ENCODE measurements at places on chromosomes 1 and 21. TPM values are rescaled to one million over a fixed set of nuclear protein-coding genes. Genes with fewer than 3 reads are reported as not detected.

GRCh38 chr1:227417756-227418480 is 99.6 kb upstream of the CDC42BPA start:
- DNase-seq = no peak

- no peak for DNase-seq
Measured at GRCh38 chr1:194174528-194174927, 988.1 kb upstream of the B3GALT2 start.

DNA sequence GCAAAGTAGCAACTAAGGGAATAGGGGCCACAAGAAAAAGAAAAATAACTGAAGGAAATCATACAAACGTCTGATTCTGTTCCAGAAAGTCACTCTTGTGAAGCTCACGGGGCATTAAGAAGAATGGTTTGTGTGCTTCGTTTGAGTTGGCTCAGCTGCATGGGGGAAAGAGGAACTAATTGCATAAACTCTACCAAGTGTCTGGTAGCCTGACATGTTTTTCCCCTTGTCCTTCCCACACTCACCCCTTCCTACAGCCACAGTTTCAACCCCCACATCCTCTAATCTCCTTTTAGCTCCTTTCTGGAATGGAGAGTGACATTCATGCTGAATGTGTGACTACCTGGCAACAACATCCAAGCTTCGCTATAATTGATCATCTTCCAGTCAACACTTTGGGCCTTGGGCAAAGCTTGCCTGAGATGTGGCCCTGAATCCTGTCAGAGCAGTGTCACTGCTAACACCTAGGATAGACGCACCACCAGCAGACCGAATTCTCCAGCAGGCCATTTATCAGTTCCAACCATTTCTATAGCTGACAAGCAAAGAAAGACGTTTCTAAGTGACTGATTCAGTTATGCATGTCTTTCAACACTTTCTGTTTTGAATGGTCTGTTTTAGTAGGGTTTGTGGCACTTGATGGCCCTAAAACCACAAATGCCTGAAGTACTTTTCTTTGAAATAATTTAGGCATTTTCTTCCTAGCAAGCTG is 439.6 kb downstream of the TTLL7 start:
- DNase-seq = no peak

DNA sequence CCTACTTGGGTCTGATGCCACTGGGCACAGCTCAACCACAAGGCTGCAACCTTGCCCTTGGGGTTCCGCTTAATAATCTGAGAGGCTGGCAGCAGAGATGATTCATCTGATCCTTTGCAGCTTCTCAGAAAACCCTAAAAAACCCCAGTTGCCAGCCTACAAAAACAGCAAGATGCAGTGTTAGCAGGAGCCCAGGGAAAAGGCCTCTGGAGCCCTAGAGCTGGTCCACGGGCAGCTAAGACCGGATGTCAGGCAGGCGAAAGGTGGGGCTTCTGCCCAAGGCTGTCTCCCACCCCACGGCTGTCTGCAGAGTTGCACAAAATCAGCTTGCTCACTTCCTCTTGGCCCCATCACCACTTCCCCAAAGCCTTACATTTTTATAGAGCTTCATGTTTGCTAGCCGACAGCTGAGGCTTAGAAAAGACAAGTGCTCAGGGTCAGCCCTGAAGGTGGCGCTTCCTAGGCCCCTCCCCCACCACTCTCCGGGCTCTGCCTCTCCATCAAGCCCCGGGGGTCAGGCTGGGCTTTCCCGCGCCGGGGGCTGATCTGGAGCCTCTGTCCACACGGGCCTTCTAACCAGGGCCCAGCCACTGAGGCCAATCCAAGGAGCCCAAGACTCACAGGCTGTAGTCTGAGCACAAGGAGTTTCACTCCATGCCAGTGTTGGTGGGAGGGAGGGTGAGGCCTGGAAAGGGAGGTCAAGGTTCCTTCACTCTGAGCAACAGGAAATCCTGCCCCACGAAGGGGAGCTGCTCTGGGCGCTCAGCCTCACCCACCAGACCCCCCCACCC is 4.2 kb upstream of the ADORA3 start:
- no peak for DNase-seq

DNA sequence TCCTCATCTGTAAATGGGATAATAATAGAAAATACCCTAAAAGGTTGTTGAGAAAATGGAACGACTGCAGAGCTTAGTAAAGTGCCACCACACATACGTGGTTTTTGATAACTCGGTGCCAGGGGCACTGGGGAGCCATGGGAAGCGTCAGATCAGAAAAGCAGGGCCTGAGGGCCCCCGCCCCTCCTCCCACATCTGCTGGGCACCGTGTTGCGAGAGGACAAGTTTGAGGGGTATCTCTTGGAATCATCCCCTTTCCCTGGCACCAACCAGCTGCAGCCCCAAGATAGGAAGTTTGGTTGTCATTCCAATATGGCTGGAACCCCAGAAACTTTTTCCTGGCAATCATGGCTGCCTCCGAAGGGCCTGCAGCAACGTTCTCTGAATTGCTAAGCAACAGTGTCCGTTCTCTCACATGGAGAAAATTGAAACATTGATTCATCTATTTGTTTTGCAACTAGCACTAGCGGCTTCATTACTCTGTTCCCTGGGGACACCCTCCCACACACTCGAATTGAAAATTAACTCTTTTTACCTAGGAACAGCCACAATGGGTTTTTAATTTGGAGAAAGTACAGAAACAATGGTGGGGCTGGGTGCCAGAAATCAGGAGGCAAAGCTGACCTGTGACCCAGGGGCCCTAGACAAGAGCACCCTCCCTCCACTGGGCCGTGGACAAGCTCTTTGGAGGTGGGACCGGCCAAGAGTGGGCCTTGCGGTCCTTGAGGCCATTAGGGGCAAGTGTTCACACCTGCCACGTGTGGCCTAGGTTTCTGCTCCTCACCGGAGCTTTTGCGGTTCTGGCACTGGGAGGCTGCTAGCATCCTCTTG is 190.0 kb upstream of the VAMP3 start:
- peak; percentile 73 for DNase-seq

DNA sequence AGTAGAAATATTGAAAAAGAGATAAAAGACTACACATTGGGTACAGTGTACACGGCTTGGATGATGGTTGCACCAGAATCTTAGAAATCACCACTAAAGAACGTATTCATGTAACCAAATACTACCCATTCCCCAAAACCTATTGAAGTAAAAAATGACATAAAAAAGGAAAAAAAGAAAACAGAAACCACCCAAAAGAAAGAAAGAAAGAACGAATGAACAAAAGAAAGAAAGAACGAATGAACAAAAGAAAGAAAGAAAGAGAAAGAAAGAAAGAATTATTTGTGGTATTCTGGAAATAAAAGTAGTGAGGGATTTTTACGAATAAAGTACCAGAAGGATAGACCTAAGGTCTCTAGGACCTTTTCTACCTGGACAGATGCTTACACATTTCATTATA is 42.1 kb downstream of the PHACTR4 start:
- no peak for DNase-seq

DNA sequence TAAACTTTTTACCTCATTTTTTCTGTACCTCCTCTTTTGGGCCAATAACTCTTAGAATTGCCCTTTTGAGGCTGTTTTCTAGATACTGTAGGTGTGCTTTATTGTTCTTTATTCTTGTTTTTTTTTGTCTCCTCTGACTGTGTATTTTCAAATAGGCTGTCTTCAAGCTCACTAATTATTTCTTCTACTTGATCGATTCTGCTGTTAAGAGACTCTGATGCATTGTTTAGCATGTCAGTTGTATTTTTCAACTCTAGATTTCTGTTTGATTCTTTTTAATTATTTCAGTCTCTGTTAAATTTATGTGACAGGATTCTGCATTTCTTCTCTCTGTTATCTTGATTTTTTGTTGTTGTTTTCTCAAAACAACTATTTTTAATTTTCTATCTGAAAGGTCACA is 130.3 kb downstream of the PHTF1 start:
- DNase-seq = no peak

The QSOX1 gene
- 18.7 TPM for polyA plus RNA-seq

DNA sequence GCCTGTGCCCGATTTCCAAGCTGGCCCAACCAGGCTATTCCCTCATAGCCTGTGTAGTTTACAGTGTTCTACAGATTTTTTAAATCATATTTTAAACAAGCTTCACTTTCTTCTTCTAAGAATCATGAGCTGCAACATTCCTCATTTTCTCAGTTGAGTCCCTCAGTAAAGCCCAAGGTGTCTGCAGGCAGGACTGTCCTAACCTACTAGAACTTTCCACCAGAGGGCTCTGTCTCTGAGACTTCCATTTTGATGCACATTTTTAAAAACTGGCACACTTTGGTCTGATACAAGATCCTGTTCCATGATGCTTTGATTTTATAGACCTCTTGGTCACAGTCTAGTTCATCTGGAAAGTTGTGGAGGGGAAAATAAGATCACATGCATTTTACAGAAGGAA is 21.6 kb upstream of the SLAMF6 start:
- DNase-seq = no peak

The OR2T33 gene
- not detected for polyA plus RNA-seq

DNA sequence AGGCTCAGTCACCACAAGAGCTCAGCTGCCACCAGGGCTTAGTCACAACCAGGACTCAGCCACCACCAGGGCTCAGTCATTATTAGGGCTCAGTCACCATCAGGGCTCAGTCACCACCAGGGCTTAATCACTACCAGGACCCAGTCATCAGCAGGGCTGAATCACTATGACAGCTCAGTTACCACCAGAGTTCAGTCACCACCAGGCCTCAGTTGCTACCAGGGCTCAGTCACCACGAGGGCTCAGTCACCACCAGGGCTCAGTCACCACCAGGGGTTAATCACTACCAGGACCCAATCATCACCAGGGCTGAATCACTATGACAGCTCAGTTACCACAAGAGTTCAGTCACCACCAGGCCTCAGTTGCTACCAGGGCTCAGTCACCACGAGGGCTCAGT is 196.2 kb downstream of the NPHP4 start:
- DNase-seq = no peak

The TRIM58 gene
- polyA plus RNA-seq = 5.2 TPM

GRCh38 chr1:221089273-221089672 is 210.0 kb downstream of the HLX start:
- DNase-seq = no peak

DNA sequence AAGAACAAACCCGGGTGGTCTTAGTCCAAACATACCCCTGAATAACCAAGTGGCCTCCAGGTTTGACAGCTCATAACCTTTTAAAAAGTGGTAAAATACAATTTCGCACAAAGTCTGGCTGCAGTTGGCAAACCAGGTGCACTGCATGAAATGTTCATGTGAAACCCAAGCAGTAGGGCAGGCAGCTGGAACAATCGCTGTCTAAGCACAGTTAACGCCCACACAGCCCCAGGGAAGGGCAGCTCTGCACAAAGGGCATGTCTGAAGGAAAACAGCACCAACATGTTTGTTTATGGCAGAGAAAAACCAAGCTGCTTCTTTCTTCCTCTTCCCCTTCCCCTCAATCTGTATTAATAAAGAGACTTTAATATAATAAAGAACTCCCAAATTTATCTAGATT is 49.5 kb downstream of the KIAA1614 start:
- DNase-seq = no peak

DNA sequence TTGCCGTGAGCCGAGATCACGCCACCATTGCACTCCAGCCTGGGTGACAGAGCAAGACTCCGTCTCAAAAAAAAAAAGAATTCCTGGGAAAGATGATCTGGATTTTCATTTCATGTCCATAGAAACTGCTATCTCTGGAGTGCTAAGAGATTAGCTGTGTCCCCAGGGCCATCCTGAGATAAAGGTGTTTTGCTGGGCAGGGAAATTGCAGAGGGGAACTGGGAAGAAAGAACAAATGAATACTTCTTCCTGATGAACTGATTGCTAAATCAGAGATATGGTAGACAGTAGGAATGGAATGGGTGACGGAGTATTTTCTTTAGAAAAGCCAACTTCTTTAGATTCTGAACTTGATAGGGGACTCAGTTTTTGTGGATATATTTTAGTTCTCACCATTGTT is 19.2 kb downstream of the SNRPE start:
- no peak for DNase-seq

DNA sequence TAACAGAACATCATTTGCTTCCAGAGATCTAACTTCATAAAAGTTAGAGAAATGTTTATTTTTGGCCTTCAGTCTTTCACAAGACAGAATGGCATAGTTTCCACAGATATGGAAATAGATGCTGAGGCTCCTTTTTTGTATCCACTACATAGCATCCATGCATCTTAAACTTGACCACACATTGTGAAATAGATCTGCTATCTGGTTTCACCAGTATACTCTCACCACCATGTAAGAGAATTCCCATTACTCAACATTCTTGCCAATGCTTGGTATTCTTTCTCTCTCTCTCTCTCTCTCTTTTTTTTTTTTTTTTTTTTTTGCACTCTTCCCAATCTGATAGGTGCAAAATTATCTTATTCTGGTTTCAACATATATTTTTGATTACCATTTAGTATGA is 52.1 kb upstream of the PRMT6 start:
- DNase-seq = no peak

GRCh38 chr1:52632732-52633290 is at the start of gene SHISAL2A:
SHISAL2A (plus strand) TSS chr1:52633168; CDS start chr1:52633494, 326 bp downstream.
- peak; percentile 71 for DNase-seq

DNA sequence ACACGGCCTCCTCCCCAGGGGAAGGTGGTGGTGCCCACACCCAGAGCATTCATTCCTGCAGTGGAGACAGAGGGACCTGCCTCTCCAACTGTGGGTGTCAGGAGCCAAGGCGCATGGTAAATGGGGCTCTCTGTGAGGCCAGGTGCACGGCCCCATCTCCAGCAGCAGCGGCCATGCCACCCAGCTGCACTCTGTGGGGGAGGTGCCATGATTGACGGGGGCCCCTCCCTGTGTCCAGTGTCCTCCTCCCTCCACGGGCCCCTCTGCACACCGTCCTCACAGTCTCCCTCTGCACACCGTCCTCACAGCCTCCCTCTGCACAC is 83.6 kb upstream of the COL6A1 start:
- no peak for DNase-seq

- DNase-seq = no peak
Measured at GRCh38 chr1:43705982-43706597, 1.2 kb upstream of the ST3GAL3 start.

The GSTM1 gene
- 0.94 TPM for polyA plus RNA-seq

GRCh38 chr1:26530895-26531598 is 1.5 kb downstream of the RPS6KA1 start:
- no peak for DNase-seq

The TPTE gene
- polyA plus RNA-seq = not detected

- DNase-seq = no peak
Measured at GRCh38 chr1:154295408-154296235, 23.2 kb downstream of the HAX1 start.

- no peak for DNase-seq
Measured at GRCh38 chr1:56495538-56495937, 83.8 kb downstream of the PLPP3 start.

The LRRC71 gene
- 0.91 TPM for polyA plus RNA-seq

GRCh38 chr21:16180614-16181013 is 450.8 kb downstream of the USP25 start:
- no peak for DNase-seq
